ENCODE measurements at places on chromosomes 5 and 9.

GRCh38 chr5:154276973-154277331 lies 86.4 kb downstream of the GALNT10 start:
- DNase-seq = peak; percentile 77

DNA sequence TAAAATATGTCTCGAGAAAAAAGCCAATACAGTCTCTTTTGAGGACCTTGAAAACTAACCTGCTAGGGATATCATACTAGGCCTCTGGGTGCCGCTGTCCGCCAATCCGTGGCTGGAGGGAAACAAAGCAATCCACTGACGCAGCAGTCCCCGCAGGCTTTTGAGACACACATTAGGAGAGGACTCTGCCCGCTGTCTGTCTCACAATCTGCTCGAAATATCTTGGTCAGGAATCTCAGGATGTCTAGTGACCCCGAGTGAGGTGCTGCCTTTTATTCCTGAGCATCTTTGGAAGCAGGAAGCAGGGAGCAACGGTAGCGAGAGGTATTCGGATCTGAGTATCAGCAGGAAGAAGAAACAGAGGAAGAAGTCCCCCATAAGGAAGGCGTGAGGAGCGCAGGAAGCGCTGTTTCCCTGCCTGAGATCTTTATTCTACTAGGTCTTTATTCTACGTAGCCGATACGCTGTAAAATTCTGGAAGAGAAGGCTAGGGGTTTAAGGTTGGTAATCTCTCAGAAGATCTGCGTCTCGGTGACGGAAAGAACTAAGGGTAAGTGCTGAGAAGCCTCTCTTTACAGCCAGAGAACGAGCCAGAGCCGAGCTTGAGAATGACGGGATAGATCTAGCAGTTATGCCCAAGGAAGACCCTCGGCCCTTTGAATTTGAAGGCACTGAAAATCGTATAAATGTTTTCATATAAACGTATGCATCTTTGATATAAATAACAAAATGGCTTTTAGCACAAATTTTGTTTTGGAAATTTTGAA lies 4.0 kb upstream of the PCDHGA1 start:
- DNase-seq = peak; percentile 62

GRCh38 chr9:136572003-136572827 lies 26.4 kb upstream of the NOTCH1 start:
- DNase-seq = no peak

DNA sequence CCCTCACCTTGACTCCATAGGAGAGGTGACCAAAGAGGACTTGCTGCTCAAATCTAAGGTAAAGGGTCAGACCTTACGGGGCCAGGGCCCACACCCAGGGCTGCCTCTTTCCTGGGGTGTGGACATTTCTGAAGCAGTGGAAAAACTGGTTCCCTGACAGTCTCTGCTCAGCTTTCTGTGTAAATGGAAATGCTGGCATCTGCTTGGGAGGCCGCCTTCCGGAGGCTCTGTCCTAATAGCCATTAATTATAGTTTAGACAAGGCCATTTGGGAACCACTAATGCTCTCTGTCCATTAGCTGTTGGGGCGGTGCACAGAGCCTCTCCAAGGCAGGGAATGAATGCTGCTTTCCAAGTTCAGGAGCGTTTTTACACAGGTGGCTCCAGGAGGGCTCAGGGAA lies 17.3 kb downstream of the USP20 start:
- DNase-seq = no peak

DNA sequence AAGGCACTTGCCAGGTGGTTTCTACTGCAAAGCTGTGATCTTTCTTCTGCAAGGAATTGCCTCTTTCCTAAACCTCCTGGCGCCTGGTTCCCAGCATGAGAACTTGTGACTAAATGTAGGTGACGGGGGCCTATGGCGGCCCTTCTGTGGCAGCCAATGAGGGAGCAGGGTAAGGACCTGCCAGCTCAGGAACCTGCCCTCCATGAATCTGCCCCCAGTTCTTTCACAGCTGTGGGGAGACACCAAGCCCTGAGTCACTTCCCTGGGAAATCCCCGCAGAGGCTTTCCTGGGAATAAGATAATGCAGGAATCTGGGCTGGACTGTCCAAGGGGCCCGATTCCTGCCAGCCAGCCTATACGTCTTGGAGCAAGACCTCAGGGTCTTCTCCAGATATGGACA lies 56.7 kb upstream of the CTNNA1 start:
- DNase-seq = no peak

GRCh38 chr9:121750715-121751623 lies 99.5 kb downstream of the DAB2IP start:
- DNase-seq = no peak

DNA sequence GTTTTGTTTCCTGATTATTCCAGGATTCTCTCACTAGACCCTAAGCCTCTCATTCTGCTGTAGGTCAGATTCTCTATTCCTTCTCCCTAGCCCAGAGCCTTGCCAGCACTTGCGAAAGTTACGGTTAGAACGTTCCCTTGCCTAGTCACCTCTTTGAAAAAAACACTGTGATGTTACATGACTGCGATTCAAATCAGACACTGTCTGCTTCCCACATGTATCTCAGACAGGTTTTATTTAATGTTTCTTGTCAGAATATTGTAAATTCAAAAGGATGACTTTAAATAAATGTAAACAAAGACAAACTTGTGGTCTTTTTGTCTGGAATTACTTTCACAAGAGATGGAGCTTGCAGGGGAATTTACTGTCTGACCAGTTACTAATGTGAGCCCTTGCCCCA lies 116.5 kb upstream of the OTULINL start:
- DNase-seq = no peak

GRCh38 chr5:35240892-35241291 lies 10.6 kb upstream of the PRLR start:
- DNase-seq = no peak

GRCh38 chr5:157857816-157858526 lies 974 bp downstream of the CLINT1 start:
- no peak for DNase-seq

- DNase-seq = no peak
Observed at GRCh38 chr5:135444881-135445280, 2.3 kb downstream of the DCANP1 start.

DNA sequence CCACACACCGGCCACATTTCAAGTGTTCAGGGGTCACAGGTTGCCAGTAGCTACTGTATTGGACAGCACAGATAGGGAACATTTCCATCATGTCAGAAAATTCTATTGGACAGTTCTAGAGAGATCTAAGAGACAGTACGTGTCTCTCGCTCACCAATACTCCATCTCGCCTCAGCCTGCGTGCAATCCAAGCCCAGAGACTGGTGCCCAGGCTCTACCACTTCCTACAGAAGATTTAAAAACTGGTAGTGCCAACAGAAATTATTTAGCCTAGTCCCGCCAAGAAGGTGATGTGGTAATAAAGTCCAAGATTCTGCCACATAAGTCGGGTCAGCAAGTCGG lies 390 bp upstream of the SNX2 start:
- no peak for DNase-seq

- DNase-seq = peak; percentile 9
Observed at GRCh38 chr5:123559434-123559775, 47.4 kb downstream of the CSNK1G3 start.

DNA sequence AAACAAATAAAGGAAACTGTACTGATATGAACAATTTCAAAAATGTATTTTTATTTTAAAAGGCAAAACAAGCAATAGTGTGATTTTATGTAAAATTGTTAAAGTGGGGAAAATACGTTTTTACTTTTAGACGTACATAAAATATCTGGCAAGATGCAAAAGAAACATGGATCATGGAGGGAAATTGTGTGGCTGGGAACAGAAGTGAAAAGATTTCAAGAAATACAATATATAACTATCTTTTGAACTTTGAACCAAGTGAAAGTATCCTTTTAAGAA lies 1.5 kb upstream of the ZNF367 start:
- no peak for DNase-seq

DNA sequence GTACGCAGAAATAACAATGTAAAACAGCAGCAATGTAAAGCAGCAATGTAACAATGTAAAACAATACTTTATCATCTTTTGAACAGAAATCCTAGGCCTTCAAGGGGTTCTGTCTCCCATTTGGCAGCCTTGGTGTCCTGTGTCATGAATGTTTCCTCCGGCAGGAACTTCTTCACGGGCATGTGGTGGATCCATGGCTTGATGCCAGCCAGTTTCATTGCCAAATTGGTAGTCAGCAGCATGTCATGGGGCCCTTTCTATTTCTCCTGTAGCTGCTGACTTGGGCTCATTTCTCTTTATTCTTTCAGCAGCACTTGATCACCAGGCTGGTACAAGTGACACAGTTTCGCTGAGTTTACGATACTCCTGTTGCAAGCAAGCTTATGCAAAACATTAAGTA lies 275.3 kb downstream of the HTR1A start:
- no peak for DNase-seq

- DNase-seq = no peak
Observed at GRCh38 chr5:124121198-124121597, 609.2 kb downstream of the CSNK1G3 start.

DNA sequence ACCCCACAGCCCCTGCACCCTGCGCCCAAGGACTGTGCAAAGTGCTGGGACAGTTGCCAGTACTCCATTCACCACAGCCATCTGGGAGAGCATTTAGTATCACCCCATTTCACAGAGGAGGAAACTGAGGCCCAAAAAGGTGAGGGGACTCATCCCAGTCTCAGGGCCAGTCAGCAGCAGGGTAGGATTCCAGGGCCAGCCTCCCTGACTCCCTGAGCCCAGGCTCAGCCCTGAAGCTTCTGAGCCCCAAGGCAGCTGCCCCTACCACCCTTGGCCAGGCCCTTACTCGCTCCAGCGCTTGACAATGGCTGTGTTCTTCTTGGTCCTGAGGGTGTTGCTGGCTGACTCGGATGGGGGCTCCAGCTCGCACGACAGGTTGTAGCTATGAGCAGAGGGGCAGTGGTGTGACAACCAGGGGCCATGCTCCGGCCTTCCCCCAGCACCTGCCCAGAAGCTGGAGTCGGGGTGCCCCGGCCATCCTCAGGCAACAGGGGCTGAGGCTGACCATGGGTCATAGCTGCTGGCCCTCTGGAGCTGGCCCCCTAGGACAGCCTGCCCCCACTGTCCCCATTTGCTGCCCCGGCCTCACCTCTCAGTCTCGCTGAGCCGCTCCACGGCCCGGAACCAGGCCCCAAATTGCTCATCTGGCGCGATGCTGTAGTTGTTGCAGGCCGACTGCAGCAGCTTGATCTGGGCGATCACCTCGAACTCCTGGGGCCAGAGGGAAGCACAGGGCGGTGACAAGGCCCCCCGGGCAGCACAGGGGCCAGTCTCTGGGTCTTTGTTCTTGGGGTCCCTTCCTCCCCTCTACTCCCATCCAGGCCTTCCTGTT lies 18.6 kb downstream of the RALGDS start:
- no peak for DNase-seq

- DNase-seq = no peak
Observed at GRCh38 chr9:124257844-124258606, at the start of gene NEK6. TSS of gene NEK6 (plus strand) at chr9:124257949. CDS start at chr9:124301965, 44,016 bp downstream.

DNA sequence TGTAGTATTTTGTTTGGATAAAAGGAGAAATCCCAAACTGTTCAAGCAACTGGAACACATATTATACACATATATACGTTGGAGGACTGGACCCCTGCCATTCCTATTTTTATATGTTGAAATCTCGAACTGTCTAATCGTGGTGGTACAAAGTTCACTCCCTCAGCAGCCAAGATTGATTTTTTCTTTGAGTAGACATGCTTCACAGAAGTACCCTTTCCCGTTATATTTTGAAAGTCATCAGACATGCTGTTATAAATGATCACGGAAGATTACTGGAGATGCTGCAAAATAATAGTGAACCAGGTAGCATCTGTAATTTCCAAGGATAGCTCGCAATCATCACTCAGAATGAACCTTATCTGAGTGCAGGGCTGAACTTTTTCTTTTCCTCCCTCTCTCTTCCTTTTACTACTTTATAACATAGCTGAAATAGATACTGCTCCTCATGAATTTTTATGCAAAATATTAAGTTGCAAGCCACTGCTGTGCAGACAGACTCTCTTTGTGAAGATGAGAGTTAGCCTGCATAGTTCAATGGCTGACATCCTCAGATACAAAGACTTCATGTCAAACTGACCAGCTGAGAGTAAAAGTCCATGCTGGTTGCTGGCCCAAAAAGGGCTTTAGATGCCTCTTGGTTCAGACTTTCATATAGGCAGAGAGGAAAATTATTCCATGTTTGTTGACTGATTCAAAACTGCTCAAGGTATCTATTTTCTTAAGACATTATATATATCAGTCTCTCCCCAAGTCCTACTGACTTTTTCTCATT lies 451.9 kb downstream of the TMEM38B start:
- DNase-seq = no peak

DNA sequence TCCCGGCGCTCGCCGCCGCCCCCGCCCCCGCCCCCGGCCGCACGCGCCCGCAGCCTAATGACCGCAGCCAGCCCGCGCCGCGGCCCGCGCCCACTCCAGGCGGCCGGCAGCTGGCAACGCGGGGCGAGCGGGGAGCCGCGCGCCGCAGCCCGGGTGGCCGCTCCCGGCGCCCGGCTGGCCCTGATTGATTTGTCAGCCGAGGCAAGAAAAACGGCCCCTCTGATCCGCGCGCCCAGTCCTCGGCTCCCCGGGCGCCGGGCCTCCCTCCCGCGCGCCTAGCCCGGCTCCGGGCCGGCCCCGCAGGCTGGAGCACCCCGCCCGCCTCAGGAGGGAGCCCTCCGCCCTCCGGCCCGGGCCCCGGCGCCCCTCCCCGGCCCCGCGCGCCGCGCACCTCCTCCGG lies 11.9 kb upstream of the LHX2 start:
- DNase-seq = no peak

DNA sequence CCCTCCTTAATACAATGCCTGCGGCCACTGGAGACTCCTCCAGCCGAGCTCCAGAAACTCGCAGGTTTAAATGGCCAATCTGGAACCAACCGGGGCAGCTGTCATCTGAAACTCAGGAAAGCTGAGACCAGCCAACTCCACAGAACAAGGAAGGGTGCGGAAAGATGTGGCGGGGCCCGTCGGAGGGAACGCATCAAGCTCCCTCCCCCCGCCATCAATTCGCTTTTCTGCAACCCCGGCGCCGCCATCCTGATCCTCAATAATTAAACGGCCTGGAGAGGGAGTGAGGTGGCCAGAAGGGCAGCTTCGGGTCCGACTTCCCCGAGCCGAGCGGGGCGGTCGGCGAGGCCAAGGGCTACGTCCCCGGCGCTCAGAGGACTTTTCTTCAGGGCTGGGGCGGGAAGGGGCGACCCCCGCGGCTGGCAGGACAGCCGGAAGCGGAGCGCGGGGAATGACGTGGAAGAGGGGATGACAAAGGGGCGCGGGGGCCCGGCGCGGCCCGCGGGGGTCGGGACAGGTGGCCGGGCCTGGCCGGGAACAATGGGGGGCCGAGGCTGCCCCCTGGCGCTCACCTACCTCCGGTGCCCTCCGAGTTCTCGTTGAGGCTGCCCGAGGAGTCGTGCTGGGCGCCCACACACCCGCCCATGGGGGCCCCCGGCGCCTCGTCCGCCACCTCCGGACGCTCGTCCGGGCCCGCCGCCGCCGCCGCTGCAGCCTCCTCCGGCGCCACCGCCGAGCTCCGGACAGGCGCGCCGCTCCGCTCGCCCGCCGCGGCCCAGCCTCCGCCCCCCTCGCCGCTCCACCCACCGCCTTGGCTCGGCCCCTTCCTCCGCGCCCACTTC lies at the start of gene UBTD2:
TSS of gene UBTD2 (minus strand) at position 745 of the 842 bp plus-strand sequence. CDS start at position 646, 99 bp downstream.
- DNase-seq = peak; percentile 57

DNA sequence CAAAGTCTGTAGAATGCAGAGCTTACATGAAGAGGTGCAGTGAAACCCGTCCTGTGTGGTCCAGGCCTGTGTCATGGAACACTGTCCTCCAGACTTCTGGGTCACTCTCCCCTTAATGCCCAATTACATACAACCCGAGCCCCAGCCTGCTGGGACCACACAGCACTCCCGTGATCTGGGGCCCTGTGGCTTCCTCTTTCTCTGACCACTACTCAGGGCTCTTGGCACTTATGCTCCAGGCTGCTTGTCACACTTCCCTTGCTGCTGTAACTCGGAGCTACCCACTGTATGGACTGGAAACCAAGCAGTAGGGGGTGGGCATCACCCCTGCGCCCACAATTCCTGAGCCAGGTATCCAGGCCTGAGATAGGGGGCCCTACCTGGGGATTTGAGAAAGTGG lies 10.3 kb upstream of the IL3 start:
- no peak for DNase-seq

Data from stromal cell of bone marrow (primary cell).